Memory B cell (primary cell): ENCODE measurements at places on chromosomes 2 and 18.

- no peak overlapping the region for H3K4me3 ChIP-seq
- no peaks in the 10 kb centered on the region for H3K36me3 ChIP-seq
- DNase-seq, result no peak
- H3K27ac ChIP-seq, result no peak overlapping the region
- no peaks in the 10 kb centered on the region for H3K4me1 ChIP-seq
These were observed 331.2 kb upstream of the LRATD1 start for GRCh38 chr2:14301331-14301730.

GRCh38 chr2:83584672-83585071 is 874.4 kb downstream of the SUCLG1 start:
- H3K27ac ChIP-seq, result no peak overlapping the region
- no peaks in the 10 kb centered on the region for H3K4me1 ChIP-seq
- H3K36me3 ChIP-seq, result no peaks in the 10 kb centered on the region

- no peaks in the 10 kb centered on the region for H3K36me3 ChIP-seq
- no peak overlapping the region for H3K4me3 ChIP-seq
- H3K27me3 ChIP-seq, result peaks cover 7% of the 10 kb centered on the region
- H3K4me1 ChIP-seq, result no peaks in the 10 kb centered on the region
These were observed 190.7 kb downstream of the RDH14 start for GRCh38 chr2:18369760-18370159.

- H3K4me3 ChIP-seq, result no peak overlapping the region
- H3K4me1 ChIP-seq, result no peaks in the 10 kb centered on the region
- H3K27ac ChIP-seq, result no peak overlapping the region
These were observed 100.1 kb upstream of the CERS6 start for GRCh38 chr2:168355779-168356476.

GRCh38 chr18:72201032-72201431 is 343.1 kb downstream of the CBLN2 start:
- H3K27me3 ChIP-seq, result no peaks in the 10 kb centered on the region
- no peak overlapping the region for H3K27ac ChIP-seq
- H3K4me3 ChIP-seq, result peak overlapping the region; percentile 64
- DNase-seq, result no peak
- H3K36me3 ChIP-seq, result no peaks in the 10 kb centered on the region

DNA sequence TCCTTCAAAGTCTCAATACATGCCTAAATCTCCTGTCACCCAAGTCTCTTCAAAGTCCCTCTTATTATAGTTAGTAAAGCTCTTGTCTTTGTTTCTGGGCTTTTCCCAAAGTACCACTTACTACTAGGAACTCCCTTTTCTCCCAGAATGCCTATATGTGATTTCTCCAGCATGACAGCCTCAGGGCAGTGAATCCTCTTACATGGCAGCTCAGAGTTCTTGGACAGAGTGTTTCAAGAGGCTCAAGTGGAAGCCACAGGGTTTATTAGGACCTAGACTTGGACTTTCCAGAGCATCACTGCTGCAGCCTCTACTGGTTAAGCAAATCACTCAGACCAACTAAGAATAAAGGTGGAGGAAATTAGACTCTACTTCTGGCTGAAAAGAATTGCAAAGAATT is 98.9 kb downstream of the CSRNP3 start:
- no peak overlapping the region for H3K4me3 ChIP-seq
- no peaks in the 10 kb centered on the region for H3K36me3 ChIP-seq
- peaks cover 7% of the 10 kb centered on the region for H3K27me3 ChIP-seq
- DNase-seq, result no peak
- no peak overlapping the region for H3K27ac ChIP-seq
- H3K4me1 ChIP-seq, result no peaks in the 10 kb centered on the region

- H3K27me3 ChIP-seq, result no peaks in the 10 kb centered on the region
- no peaks in the 10 kb centered on the region for H3K36me3 ChIP-seq
- DNase-seq, result no peak
- no peaks in the 10 kb centered on the region for H3K4me1 ChIP-seq
- H3K27ac ChIP-seq, result no peak overlapping the region
These were observed 638.7 kb downstream of the ZEB2 start for GRCh38 chr2:143881246-143881645.

DNA sequence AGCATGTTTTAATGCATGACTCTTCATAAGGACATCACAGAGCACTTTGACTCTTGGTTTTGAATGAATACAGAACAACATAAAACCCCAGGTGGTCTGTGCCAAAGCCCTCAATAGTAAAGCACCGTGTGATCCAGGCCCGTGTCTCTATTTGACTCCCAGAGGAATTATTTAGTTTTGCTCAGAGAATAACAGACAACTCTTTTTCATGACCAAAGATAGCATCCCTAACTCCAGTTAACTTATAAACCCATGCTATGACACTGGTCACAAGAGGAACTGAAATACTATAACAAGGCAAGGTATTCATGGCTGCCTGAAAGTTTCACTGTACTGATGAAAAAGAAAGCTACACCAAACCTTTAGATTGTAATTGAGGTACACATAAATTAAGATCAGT is 128.4 kb downstream of the IKZF2 start:
- H3K4me3 ChIP-seq, result no peak overlapping the region
- no peaks in the 10 kb centered on the region for H3K27me3 ChIP-seq

- H3K27me3 ChIP-seq, result no peaks in the 10 kb centered on the region
- peaks cover 18% of the 10 kb centered on the region for H3K36me3 ChIP-seq
- H3K27ac ChIP-seq, result no peak overlapping the region
These were observed 101.3 kb downstream of the NCK2 start for GRCh38 chr2:105845976-105846375.

GRCh38 chr2:24866946-24867345 is 53.1 kb downstream of the ADCY3 start:
- no peak overlapping the region for H3K4me3 ChIP-seq
- H3K36me3 ChIP-seq, result peaks cover 13% of the 10 kb centered on the region
- DNase-seq, result no peak
- H3K4me1 ChIP-seq, result no peaks in the 10 kb centered on the region

GRCh38 chr2:235287375-235287733 is 206.5 kb upstream of the AGAP1 start:
- no peak overlapping the region for H3K4me3 ChIP-seq
- peaks cover 7% of the 10 kb centered on the region for H3K27me3 ChIP-seq
- no peak overlapping the region for H3K27ac ChIP-seq
- no peaks in the 10 kb centered on the region for H3K36me3 ChIP-seq
- H3K4me1 ChIP-seq, result no peaks in the 10 kb centered on the region

- H3K4me1 ChIP-seq, result peaks cover 7% of the 10 kb centered on the region
- peak overlapping the region; percentile 47 for H3K4me3 ChIP-seq
- H3K27me3 ChIP-seq, result peaks cover 42% of the 10 kb centered on the region
- H3K36me3 ChIP-seq, result no peaks in the 10 kb centered on the region
These were observed 107.4 kb upstream of the KCTD1 start for GRCh38 chr18:26655525-26656430.

GRCh38 chr2:188326669-188327301 is 35.1 kb downstream of the GULP1 start:
- H3K4me1 ChIP-seq, result no peaks in the 10 kb centered on the region
- no peak overlapping the region for H3K27ac ChIP-seq
- no peak for DNase-seq

GRCh38 chr2:27214941-27215340 is 2.2 kb upstream of the CAD start:
- no peak overlapping the region for H3K4me3 ChIP-seq
- H3K27me3 ChIP-seq, result no peaks in the 10 kb centered on the region
- peaks cover 38% of the 10 kb centered on the region for H3K4me1 ChIP-seq
- DNase-seq, result no peak

- peaks cover 6% of the 10 kb centered on the region for H3K27me3 ChIP-seq
- H3K4me3 ChIP-seq, result no peak overlapping the region
- no peak for DNase-seq
- no peaks in the 10 kb centered on the region for H3K36me3 ChIP-seq
- H3K4me1 ChIP-seq, result no peaks in the 10 kb centered on the region
- H3K27ac ChIP-seq, result no peak overlapping the region
These were observed 27.7 kb downstream of the SDC1 start for GRCh38 chr2:20197192-20197591.

- no peak for DNase-seq
- peak overlapping the region; percentile 53 for H3K27ac ChIP-seq
- H3K4me1 ChIP-seq, result peaks cover 5% of the 10 kb centered on the region
- peaks cover 4% of the 10 kb centered on the region for H3K36me3 ChIP-seq
- peak overlapping the region; percentile 79 for H3K4me3 ChIP-seq
These were observed 10.8 kb downstream of the DUSP19 start for GRCh38 chr2:183089192-183089851.

- H3K36me3 ChIP-seq, result peaks cover 14% of the 10 kb centered on the region
- H3K27ac ChIP-seq, result no peak overlapping the region
- H3K27me3 ChIP-seq, result no peaks in the 10 kb centered on the region
- DNase-seq, result no peak
- peaks cover 8% of the 10 kb centered on the region for H3K4me1 ChIP-seq
These were observed 46.2 kb downstream of the COA5 start for GRCh38 chr2:98561902-98562695.

DNA sequence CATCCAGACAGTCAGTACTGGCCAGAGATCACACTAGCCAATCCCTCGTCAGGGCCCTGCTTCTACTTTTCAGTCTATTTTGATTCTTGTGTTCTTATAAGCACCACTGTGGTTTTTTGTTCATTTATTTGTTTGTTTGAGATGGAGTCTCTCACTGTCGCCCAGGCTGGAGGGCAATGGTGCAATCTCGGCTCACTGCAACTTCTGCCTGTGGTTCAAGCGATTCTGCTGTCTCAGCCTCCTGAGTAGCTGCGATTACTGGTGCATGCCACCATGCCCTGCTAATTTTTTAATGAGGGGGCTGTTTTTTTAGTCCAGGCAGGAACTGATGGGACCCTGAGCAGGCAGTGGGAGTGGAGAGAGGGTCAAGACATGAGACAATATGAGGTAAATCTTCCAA is 64.9 kb upstream of the KIF5C start:
- H3K4me1 ChIP-seq, result peaks cover 9% of the 10 kb centered on the region
- peaks cover 6% of the 10 kb centered on the region for H3K36me3 ChIP-seq
- no peak overlapping the region for H3K4me3 ChIP-seq
- no peak overlapping the region for H3K27ac ChIP-seq
- peaks cover 9% of the 10 kb centered on the region for H3K27me3 ChIP-seq

DNA sequence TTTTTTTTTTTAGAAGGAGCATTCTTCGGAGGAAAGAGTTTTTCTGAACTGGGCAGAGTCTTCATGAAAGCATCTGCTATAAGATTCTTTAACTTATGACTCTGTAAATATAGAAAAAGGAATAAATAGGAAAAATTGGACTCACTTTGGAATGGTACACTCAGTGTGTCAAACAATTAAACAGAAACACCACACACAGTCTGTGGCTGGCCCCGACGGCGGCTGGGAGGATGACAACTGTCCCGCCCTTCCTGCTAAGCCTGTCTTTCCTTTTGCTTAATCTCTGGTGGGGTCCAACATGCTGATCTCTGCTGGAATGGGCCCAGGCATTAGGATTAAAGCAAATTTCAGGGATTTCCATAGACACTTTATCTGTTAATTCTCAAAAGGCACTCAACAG is 12.5 kb upstream of the RAB31 start:
- no peaks in the 10 kb centered on the region for H3K27me3 ChIP-seq
- H3K4me3 ChIP-seq, result no peak overlapping the region
- H3K4me1 ChIP-seq, result no peaks in the 10 kb centered on the region
- H3K36me3 ChIP-seq, result no peaks in the 10 kb centered on the region

DNA sequence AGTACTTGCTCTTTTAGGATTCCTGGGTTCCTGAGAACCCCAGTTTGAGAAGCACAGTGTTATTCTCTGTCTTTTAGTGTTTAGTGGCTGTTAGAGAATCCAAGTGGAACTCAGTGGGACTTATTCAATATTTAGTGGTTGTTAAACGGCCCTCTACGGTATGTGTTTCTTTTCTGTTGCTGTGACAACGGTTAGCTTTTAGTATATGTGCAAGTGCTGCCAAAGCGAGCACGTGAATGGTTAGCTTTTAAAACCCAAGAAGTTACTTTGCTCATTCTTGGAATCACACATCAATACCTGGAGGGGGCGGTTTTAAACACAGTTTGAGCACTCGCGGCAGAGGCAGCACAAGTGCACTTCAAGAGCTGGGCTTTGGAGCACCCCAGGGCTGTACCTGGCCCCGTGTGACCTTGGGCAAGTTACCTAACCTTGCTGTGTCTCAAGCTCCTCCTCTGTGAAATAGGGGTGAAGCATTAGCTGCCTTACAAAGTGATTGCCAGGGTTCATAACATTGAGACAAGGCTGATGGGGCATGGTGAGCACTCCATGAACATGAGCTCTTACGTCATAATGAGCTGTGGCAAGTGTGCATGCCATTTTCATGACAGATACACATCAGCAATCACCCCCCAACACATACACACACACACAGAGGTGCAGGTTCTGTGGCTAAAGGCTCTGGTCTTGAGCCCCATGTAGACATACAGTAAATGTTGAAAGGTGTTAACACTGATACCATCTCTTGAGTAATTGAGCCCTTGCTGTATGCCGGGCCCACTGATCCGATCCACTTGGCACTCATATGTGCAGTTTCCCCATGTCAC is 234.1 kb downstream of the ALPK2 start:
- no peak overlapping the region for H3K4me3 ChIP-seq
- H3K4me1 ChIP-seq, result no peaks in the 10 kb centered on the region
- H3K36me3 ChIP-seq, result peaks cover 10% of the 10 kb centered on the region
- no peaks in the 10 kb centered on the region for H3K27me3 ChIP-seq

- H3K36me3 ChIP-seq, result no peaks in the 10 kb centered on the region
- H3K4me1 ChIP-seq, result no peaks in the 10 kb centered on the region
- no peak overlapping the region for H3K27ac ChIP-seq
- H3K4me3 ChIP-seq, result no peak overlapping the region
- no peak for DNase-seq
These were observed 47.8 kb downstream of the SLC4A3 start for GRCh38 chr2:219675221-219675620.

- H3K36me3 ChIP-seq, result no peaks in the 10 kb centered on the region
- peaks cover 30% of the 10 kb centered on the region for H3K27me3 ChIP-seq
These were observed 5.4 kb downstream of the SPR start for GRCh38 chr2:72892506-72893173.

GRCh38 chr2:199861132-199861774 is 10.3 kb upstream of the FTCDNL1 start:
- DNase-seq, result no peak
- H3K4me1 ChIP-seq, result no peaks in the 10 kb centered on the region
- H3K4me3 ChIP-seq, result no peak overlapping the region

GRCh38 chr2:169997140-169997887 is 170.1 kb downstream of the UBR3 start:
- H3K4me3 ChIP-seq, result no peak overlapping the region
- H3K27ac ChIP-seq, result no peak overlapping the region
- DNase-seq, result no peak
- H3K36me3 ChIP-seq, result peaks cover 44% of the 10 kb centered on the region

GRCh38 chr2:28172114-28172898 is 220.4 kb upstream of the FOSL2 start:
- no peak overlapping the region for H3K27ac ChIP-seq
- no peaks in the 10 kb centered on the region for H3K27me3 ChIP-seq
- H3K36me3 ChIP-seq, result peaks cover 21% of the 10 kb centered on the region
- H3K4me1 ChIP-seq, result no peaks in the 10 kb centered on the region
- H3K4me3 ChIP-seq, result no peak overlapping the region
- no peak for DNase-seq

- no peak for DNase-seq
- no peak overlapping the region for H3K27ac ChIP-seq
- H3K4me1 ChIP-seq, result peaks cover 2% of the 10 kb centered on the region
- no peaks in the 10 kb centered on the region for H3K36me3 ChIP-seq
- H3K27me3 ChIP-seq, result peaks cover 19% of the 10 kb centered on the region
These were observed 211.0 kb upstream of the SIX2 start for GRCh38 chr2:45220227-45220626.
